ENCODE measurements at places on chromosomes 2 and 18. TPM values are rescaled to one million over a fixed set of nuclear protein-coding genes. Genes with fewer than 3 reads are reported as not detected.

Gene EVA1A
- total RNA-seq = 48.3 TPM

DNA sequence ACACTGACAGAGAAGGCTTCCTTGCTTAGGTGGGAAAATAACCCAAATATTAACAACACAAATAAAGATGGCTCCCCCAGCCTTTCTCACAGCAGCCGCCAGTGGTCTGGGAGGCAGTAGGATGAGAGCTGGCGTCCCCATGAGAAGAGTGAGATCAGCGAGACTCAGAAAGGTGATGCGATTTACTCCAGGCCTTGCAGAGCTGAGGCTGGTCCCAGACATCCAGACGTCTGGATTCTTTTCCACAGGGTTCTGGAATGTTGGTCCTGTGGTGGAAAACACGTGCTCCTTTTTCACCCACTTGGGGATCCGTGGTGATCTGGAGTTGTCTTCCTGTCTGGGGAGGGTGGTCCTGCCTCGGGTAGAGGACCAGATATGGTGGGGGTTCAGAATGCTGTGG, 190.6 kb downstream of the CTIF start:
- peak; percentile 42 for DNase-seq

- DNase-seq = no peak
These were observed 43.1 kb upstream of the CHN1 start for GRCh38 chr2:175048275-175048674.

GRCh38 chr2:118929059-118929458, 12.9 kb upstream of the MARCO start:
- no peak for DNase-seq

GRCh38 chr2:211900000-211900399, 638.6 kb downstream of the ERBB4 start:
- DNase-seq = no peak

GRCh38 chr2:25380023-25380422, 38.3 kb upstream of the DNMT3A start:
- no peak for DNase-seq

Gene LHCGR
- under 0.01 TPM for total RNA-seq

- peak; percentile 69 for DNase-seq
These were observed 776 bp upstream of the SPEG start for GRCh38 chr2:219433666-219434467.

Gene TTL
- 43.5 TPM for total RNA-seq

DNA sequence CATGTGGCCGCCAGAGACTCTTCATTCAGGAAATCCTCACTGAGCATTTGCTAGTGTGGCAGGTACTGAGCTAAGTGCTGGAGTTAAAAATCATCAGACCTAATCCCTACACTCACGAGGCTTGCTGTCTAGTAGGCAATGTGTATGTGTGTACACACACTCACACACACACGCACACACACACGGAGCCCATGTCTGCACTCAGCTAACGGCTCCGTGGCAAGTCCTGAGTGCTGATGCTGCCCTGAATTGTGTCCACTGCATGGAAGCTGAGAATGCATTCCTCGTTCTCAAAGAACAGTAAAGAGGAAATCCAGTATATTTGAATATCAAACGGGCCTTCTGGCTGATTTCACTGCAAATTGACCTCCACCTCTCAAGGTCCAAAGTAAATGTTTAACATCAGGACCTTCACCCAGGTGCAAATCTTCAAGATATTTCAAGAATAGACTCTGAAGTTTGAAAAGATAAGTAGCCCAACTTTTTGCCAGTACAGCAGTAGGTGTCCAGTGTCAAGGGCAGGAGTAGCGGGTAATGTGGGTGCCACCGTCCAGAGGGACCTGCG, 136.1 kb upstream of the TTC39C start:
- no peak for DNase-seq

GRCh38 chr2:20525041-20526035, 78.5 kb downstream of the RHOB start:
- peak; percentile 79 for DNase-seq

DNA sequence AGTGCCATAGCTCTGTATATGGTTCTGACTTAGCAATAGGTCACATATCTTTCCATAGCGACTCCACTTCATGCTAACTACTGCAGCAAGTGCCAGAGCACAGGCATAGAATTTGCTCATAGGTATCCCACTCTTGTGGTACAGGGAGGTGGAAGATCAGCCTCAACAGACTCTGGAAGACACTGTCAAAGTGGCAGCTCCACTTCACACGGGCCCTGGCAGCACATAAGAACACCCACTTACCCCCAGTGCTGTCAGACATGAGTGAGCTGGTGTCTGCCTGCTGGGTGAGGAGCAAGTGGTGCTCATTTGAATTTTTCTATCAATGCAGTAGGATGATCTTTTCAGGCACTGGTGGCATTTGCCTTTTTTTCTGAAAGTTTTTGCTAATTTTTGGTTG, 48.6 kb downstream of the BCL2L11 start:
- DNase-seq = no peak

DNA sequence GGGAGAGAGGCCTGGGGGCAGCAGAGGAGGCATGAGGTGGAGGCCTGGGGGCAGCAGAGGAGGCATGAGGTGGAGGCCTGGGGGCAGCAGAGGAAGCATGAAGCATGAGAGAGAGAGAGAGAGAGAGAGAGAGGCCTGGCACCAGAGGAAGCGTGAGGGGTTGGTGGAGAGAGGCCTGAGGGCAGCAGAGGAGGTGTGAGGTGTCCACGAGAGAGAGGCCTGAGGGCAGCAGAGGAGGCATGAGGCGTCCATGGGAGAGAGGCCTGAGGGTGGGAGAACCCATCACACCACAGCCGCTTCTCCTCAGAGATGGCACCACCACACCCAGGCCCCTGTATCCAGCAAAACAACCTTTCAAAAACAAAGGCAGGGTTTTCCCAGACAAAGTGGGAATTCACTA, 55.7 kb upstream of the KCNG2 start:
- DNase-seq = no peak

GRCh38 chr18:36623091-36623490, 205.7 kb downstream of the TPGS2 start:
- DNase-seq = no peak

GRCh38 chr2:214577769-214578168, 166.9 kb downstream of the VWC2L start:
- no peak for DNase-seq

Gene ID2
- 31.2 TPM for total RNA-seq

DNA sequence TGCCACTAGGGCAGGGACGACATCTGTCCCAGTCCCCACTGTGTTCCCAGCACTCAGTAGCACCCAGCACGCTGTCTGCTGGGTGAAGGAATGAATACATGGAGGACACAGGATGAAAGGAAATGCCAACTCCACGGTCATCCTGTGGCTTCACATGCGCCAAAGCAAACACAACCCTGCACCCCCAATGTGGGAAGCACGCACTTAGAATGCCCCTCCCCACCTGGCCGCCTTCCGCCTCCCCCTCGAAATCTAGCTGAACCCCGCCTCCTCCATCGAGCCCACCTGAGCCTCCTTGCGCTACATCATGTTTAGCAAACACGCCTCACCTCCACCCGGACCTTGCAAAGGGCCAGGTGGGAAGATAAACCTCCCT, 33.9 kb downstream of the ADCY3 start:
- DNase-seq = no peak

- DNase-seq = peak; percentile 14
These were observed 231.7 kb downstream of the FSIP2 start for GRCh38 chr2:185970148-185970852.

Gene NEU4
- total RNA-seq = not detected

Gene TUBA3D
- not detected for total RNA-seq

GRCh38 chr2:233414777-233415570, 60.7 kb downstream of the DGKD start:
- no peak for DNase-seq

- no peak for DNase-seq
These were observed 185.1 kb upstream of the CCDC68 start for GRCh38 chr18:55144193-55144930.

GRCh38 chr2:44578471-44579093, 216.8 kb downstream of the CAMKMT start:
- DNase-seq = peak; percentile 87

GRCh38 chr2:197803033-197803444, 1.4 kb upstream of the PLCL1 start:
- peak; percentile 57 for DNase-seq

Gene SIX2
- under 0.01 TPM for total RNA-seq

DNA sequence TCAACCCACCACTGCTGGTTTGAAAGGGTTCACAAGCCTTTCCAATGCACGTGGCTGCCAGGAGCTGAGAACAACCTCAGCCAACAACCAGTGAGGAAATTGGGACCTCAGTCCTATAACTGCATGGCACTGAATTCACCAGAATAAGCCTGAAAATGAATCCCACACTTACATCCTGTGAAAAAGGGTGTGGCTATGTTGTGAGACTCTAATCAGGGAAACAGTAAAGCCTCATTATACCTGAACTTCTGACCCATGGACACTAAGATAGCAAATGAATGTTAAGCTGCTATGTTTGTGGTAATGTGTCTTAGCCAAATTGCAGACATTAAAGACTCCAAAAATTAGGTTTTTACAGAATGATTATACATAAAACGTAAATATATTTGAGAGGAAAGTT, 515.8 kb downstream of the IRS1 start:
- DNase-seq = peak; percentile 18

GRCh38 chr18:77130229-77131099, 2.1 kb downstream of the MBP start:
- DNase-seq = no peak

Gene PAIP2B
- total RNA-seq = under 0.01 TPM

DNA sequence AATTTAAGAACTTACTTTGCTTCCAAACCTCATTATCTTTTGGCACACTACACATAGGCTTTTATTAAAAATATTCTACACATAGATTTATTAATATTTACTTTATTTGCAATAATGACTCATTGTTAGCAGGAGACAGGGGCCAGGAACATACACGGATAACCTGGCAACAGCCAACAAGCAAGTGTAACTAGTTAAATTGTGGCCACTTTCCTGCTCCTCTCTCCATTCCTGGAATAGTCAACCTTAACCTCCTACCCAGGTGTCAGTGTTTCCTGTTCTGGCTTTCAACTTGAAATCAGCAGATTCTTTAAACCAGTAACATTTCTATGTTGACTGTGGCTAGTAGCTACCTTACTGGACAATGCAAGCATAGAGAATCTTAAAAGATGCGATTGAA, 26.5 kb downstream of the ACVR1 start:
- DNase-seq = no peak

Gene LYG2
- not detected for total RNA-seq

Gene CFC1
- not detected for total RNA-seq

DNA sequence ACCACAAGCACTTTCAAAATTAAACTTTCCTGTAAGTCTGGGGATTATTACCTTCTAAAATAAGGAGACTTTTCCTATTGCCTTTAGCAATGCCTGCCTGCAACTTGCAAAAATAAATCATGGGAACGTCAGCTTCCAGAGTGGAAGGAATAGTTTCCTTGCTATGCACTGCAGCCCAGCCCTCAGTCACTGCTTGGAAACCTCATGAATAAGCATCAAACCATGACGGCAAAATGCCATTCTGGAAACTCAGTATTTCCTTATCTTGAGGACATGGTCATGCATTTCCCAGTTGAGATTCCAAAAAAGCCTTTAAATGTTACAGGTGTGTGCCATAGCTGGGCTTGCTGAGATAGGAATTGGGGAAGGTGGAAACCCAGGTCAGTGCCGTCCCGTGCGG, 84.2 kb upstream of the OTOS start:
- DNase-seq = peak; percentile 19

DNA sequence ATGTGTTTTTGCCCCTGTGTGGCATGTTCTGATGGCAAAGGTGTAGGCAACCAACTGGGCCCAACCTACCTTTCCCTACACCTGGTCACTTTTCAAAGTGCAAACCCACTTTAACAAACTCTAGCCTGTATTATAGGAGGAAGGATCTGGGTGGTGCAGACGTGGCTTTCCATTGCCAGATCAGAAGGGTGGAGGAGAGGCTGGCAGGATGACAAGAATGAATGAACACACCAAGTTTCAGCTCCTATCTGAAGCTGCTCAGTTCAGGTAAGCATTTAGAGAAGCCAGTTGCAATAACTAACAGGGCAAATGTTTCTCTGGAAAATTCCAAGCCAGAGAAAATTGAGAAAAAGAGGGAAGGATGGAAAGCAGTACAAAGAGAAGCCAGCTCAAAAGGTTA, 707 bp upstream of the SERPINB7 start:
- no peak for DNase-seq

- no peak for DNase-seq
These were observed 144.4 kb upstream of the REV1 start for GRCh38 chr2:99634234-99634633.

Gene USP40
- total RNA-seq = 28.3 TPM

Measured in fibroblast of villous mesenchyme (primary cell).